ENCODE measurements at places on chromosomes 6 and 20.

DNA sequence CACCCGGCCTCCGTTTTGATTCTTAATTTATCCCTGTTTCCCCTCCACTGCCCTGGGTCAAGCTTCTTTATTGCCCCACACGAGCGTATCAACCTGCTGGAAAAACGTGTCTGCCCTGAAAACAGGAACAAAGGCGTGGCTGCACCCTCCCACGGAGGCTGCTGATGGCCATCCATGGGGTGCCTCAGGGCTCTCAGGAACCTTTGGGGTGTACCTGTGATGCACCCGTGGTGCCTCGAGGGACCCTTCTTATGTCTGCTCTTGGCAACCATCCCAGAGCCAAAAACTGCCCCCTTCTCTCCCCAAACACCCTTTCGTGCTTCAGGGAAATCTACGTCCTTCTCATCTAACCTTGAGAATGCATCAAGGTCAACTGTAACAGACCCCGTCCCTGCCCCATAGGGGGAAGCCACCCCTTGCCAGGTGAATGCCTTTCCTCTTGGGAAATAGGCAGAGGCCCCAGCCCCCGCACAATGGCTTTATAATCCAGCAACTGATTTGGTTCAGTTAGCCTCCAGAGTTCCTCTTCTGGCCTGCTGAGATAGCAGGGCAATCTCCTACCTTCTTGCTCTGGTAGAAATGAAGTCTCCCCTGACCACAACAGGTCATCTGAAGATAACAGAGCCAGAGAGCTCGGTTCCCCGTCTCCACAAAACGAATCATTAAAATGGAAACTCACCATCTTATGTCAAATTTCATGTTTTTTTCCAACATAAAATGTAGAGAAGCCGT is 29.4 kb downstream of the PSMG4 start:
- DNase-seq, result no peak

GRCh38 chr6:36120539-36120938 is 9.8 kb upstream of the MAPK13 start:
- no peak for DNase-seq

DNA sequence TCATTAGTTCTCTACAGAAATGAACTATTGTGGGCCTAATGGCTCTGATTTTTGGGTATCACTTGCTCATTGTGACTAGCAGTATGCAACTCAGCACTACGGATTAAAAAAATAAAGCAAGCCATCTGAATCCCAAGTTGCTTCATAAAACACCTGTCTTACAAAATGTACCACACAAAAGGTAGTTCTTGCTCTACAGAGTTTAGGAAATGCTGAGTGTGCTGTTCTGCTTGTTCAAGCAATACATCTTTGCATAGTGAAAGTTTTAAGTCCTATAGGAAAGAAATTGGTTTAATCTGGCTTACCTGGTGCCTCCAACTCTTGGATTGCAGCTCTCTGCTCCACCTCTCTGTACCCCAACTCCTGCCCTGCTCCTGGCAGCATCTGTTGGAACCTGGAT is 266.7 kb upstream of the AGPAT4 start:
- DNase-seq, result no peak

DNA sequence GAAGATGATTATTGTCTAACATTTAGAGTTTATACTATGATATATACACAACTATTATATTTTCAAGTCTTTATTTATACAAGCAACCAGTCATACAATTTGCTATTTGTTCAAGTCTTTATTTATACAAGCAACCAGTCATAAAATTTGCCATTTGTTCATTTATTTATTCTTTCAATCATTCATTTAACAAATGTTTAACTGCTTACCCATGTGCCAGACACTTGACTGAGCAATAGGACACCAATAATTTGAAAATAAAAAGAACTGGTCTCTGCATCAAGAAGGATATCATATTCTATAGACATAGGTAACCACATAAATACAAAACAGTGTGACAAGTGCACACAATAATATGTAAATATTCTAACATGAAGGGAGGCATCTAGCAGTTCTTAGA is 20.3 kb downstream of the GRIK2 start:
- DNase-seq, result no peak

DNA sequence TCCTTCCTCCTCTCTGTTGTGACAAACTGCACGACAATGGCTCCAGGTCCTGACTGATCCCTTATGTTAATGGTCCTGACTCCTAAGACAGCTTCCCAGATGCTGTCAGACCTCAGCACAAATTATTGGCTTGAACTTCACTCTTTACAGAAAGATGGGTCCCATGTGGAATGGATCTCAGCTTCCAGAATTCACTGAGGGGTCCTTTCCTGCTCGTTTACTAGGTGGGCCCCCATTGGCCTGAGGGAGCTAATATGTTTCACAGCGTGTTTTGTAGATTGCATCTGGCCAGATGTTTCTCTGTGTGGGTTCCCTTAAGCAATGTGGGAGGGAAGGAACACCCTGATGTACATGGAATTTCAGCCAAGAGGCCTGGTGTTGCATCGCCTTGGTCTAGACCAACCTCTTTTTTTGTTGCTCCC is 826.6 kb downstream of the MAFB start:
- DNase-seq, result no peak

DNA sequence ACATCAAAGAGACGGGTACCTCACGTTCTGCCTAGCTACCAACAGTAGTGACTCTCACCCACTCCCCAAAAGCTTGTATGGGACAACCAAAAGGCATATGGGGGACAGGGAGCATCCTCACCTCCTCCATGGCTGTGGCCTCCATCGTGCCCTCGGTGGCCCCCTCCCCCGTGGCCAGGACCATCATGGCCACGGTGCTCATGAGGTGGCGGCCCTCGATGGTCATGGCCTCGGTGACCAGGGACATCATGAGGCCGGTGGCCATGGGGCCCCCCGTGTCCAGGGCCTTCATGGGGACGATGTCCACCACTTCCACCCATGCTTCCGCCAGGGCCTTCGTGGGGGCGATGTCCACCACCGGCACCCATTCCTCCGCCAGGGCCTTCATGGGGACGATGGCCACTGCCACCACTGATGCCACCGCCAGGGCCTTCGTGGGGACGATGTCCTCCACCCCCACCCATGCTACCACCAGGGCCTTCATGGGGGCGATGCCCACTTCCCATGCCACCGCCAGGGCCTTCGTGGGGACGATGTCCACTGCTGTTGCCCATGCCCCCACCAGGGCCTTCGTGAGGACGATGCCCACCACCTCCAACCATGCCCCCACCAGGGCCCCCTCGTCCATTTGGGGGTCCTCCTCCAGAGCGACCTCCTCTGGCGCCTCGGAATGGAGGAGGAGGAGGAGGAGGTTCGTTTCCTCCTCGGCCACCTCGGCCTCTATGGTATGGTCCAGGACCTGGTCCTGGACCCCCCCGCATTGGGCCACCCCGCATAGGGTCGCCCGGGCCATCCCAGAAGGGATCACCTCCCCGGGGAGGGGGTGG is 15.0 kb downstream of the PPP1R10 start:
- DNase-seq, result no peak

DNA sequence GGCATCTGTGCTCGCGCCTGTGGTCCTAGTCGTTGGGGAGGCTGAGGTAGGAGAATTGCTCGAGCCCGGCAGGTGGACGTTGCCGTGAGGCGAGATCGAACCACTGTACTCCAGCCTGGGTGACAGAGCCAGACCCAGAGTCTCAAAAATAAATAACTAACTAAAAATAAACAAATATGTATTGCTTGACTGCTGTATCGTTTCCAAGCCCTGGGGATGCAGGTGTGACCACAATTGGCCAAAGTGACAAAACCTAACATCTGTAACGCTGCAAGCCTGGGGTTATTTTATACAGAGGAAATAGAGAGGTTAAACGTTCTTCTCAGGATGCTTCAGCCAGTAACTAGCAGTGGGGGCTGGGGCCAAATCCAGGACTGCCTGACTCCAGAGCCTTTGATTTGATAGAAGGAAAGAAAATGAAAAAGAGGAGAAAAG is 1.9 kb upstream of the SRSF3 start:
- no peak for DNase-seq

- no peak for DNase-seq
Observed at GRCh38 chr6:170208182-170208601, 82.7 kb downstream of the DLL1 start.

DNA sequence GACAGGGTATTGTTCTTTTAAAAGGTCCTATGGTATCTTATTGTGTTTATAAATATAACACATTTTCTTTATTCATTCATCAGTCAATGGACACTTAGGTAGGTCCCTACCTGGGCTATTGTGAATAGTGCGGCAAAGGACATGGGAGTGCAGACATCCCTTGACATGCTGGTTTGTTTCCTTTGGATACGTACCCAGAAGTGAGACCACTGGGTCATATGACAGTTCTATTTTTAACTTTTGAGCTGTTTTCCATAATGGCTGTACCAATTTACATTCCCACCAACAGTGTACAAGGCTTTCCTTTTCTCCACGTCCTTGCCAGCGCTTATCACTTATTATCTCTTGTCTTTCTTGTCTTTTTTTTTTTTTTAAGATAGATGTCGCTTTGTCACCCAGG is 627.5 kb downstream of the PRKN start:
- peak; percentile 7 for DNase-seq

DNA sequence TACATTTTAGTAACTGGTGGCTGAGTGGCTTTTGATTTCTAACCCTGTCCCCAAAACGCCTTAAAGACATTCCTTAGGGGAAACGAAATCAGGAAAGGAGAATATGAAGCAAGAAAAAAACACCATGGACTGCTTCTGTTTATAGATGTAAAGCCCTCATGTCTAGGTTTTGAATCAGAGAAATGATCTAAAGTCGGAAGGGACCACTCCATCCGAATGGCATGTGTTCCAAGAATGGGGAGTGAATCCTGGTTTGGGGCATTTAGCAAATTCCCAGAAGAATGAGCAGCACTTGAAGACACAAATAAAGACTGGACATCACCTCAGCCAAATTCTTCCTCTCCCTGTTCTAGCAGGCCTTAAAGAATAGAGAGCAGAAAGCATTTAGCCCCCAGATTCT is 65.6 kb downstream of the CAP2 start:
- DNase-seq, result no peak

- DNase-seq, result no peak
Observed at GRCh38 chr6:52143551-52143950, 42.6 kb upstream of the IL17A start.

DNA sequence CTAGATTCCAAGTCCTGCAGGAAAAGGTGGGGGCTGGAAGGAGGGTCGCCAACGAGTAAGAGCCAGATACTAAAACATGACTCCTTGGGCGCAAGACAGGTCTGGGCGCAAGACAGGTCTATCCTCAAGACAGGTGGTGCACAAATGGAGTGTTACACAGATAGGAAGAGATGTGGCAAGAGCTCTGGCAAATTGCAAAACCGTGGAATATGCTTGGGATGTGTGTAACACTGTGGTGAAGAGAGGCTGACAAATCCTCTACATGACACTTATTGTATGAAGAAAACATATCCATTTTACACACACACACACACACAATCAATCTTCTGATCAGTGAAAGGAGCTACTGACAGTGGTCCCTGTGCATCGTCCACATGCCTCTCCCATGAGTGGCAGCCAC is 77.6 kb downstream of the TBC1D7 start:
- peak; percentile 32 for DNase-seq

DNA sequence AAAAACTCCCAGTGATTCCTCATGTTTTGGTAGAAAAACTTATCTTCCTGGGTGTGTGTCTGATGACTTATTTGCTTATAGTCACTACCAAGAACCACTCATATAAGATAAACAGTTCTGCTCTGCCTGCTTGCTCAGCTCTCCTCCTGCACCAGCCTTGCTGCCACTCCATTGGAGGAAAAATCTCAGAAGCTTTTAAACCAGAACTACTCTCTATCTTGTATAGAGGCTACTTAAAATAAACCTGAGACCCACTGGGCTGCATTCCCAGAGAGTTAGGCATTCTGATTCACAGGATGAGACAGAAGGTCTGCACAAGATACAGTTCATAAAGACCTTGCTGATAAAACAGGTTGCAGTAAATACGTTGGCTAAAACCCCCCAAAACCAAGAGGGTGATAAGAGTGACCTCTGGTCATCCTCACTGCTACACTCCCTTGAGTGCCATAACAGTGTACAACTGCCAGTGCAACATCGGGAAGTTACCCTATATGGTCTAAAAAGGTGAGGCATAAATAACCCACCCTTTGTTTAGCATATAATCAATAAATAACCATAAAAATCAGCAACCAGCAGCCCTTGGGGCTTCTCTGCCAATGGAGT is 728.3 kb downstream of the EPHA7 start:
- DNase-seq, result peak; percentile 82

- no peak for DNase-seq
Observed at GRCh38 chr6:114452785-114453401, 110.1 kb upstream of the HS3ST5 start.

DNA sequence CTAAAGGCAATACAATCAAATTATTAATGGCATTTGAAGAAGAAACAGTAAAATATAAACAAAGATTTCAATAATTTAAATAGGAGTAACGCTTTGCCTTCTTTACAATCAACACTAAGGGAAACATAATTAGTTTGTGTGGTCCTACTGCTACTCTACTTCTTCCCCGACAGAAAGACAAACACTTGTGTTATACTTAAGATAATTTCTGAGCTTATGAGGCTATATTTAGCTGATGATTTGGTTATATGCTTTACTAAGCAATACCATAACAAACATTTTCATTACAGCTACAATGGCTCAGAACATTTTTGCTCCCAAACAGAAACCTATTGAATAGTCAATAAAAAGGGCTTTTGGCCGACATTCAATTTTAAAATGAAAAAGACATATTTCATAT is 1217.2 kb upstream of the GJE1 start:
- no peak for DNase-seq

DNA sequence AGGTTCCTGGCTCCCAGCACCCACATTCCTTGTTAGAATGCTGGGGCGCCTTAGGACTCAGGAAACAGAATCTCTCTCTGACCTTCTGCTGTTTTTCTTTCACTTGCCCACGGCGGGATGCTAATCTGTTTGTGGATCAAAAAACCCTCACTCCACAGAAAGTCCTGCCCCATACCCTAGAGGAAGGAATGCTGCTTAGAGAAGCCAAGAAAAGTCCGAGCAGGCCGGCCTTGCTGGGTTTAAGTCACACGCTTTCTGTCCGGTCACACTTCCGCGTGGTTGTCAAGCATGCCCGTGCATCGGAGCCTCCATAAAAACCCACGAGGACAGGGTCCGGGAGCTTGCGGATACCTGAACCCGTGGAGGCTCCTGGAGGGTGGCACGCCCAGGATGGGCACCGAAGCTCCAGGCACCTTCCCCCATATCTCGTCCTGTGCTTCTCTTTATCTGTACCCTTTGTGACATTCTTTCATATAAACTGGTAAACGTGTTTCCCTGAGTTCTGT is 223.1 kb downstream of the NRN1 start:
- no peak for DNase-seq

DNA sequence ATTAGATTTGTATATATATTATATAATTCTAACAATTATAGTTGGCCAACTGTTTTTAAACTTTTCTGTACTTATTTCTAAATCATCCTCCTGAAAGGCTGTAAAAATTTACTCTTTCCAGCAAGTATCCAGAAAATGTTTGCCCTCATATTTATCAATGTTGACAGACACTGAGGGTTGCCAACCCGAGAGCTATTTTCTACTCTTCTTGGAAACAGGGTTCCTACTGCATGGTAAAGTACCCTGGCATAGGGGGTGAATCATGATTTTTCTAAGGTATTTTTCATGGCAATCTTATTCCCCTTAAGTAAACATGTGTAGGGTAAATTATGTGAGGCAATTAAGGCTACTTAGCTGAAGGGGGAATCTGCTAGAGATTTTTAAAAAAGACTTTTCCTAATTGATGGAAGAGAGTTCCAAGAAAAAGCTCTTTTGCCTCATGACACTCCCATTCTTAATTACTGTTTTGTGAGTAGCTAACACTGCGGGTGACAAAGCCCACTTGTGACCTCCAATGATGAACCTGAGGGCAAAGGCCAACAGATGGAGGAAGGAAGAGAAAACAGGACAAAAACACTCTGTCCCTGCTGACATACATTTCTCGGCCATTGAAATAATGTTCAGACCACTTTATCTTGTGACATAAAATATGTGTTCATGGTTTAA is 37.9 kb downstream of the GPX5 start:
- no peak for DNase-seq

GRCh38 chr6:73782911-73783310 is 86.9 kb downstream of the CD109 start:
- DNase-seq, result no peak
